ENCODE measurements at places on chromosomes 6 and 20. TPM values are rescaled to one million over a fixed set of nuclear protein-coding genes. Genes with fewer than 3 reads are reported as not detected.

The BLOC1S5 gene
- 4.3 TPM for polyA plus RNA-seq

The LTV1 gene
- 35.7 TPM for polyA plus RNA-seq

The SLC17A3 gene
- polyA plus RNA-seq: not detected

The PSORS1C2 gene
- polyA plus RNA-seq: not detected

The ID1 gene
- 21.4 TPM for polyA plus RNA-seq

The LAMP5 gene
- not detected for polyA plus RNA-seq

The KCNK15 gene
- not detected for polyA plus RNA-seq

The OOEP gene
- 0.56 TPM for polyA plus RNA-seq

The CD109 gene
- 7.8 TPM for polyA plus RNA-seq

The NKX2-2 gene
- polyA plus RNA-seq: not detected

The COL19A1 gene
- not detected for polyA plus RNA-seq

The ZNF334 gene
- 1.6 TPM for polyA plus RNA-seq

The C20orf202 gene
- not detected for polyA plus RNA-seq

The ZNF318 gene
- polyA plus RNA-seq: 5.7 TPM

The SLC35B3 gene
- polyA plus RNA-seq: 13.2 TPM
